Stimulated activated CD4-positive, alpha-beta T cell treated with anti-CD3 and anti-CD28 coated beads, Interleukin-15, amount 100 ng/mL, for 24 hours (primary cell): ENCODE measurements at places on chromosomes 13 and 19.

DNA sequence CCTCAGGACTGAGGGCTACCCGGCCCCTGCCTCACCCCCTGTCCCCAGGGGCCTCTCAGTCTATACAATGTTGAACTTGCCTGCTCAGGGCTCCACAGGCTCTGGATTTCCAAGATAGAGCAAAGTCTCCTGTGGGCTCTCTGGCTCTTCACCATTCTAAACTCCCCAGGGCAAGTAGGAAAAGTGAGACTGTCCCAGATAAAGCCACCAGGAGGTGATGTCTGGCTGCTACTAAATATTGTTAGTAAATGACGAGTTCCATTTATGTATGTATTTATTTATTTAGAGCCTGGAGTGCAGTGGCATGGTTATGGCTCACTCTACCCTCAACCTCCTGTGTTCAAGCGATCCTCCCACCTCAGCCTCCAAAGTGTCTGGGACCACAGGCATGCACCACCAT, 73.6 kb upstream of the SIAH3 start:
- no peak for DNase-seq

GRCh38 chr13:25352230-25352629, 19.5 kb upstream of the ATP8A2 start:
- no peak for DNase-seq

GRCh38 chr13:28394422-28394821, 100.5 kb downstream of the FLT1 start:
- no peak for DNase-seq

DNA sequence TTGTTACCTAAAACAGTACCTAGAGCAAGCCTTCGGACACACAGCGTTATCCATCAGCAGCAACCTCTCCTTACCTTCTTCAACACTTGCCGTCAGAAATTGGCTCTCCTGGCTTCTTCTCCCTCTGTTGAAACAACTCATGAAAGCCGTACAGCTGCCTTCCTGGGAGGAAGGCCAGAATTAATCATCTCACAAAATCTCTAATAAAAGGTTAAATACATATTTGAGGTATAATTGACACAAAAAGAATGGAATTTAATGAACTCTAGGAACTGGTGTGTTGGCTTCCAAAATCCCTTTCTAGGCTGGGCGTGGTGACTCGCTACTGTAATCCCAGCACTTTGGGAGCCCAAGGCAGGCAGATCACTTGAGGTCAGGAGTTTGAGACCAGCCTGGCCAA, 37.3 kb upstream of the GTF2F2 start:
- DNase-seq = no peak

DNA sequence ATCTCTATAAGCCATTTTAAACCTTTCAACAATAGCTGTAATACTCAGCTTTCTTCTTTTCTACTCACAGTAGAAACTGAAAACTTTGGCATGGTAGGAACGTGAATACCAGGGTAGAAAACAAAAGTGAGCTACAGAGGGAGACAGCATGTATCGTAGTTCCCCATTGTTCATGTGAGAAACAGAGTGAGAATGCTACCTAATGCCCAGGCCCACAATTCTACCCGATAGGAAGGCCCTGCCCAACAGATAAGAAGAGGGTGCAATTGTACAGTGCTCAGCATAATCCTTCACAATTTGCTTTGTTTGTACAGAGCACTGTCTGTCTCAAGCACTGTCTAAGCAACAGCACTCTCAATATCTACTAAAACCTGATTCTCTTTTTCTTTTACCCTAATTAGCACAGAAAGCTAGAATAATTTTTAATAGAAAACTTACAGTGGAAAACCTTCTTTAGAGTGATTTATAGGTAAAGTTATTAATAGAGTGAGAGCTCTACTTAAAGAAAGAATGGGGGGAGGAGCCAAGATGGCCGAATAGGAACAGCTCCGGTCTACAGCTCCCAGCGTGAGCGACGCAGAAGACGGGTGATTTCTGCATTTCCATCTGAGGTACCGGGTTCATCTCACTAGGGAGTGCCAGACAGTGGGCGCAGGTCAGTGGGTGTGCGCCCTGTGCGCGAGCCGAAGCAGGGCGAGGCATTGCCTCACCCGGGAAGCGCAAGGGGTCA, 322.3 kb downstream of the EFNB2 start:
- no peak for DNase-seq

- DNase-seq = no peak
These were observed 2676.6 kb downstream of the PCDH9 start for GRCh38 chr13:64553411-64554129.

- no peak for DNase-seq
These were observed 11.1 kb upstream of the CYP2A7 start for GRCh38 chr19:40893112-40893511.

- DNase-seq = no peak
These were observed 321.9 kb downstream of the FOXO1 start for GRCh38 chr13:40344270-40345148.

GRCh38 chr13:109779074-109779473, 7.3 kb downstream of the IRS2 start:
- peak; percentile 54 for DNase-seq

DNA sequence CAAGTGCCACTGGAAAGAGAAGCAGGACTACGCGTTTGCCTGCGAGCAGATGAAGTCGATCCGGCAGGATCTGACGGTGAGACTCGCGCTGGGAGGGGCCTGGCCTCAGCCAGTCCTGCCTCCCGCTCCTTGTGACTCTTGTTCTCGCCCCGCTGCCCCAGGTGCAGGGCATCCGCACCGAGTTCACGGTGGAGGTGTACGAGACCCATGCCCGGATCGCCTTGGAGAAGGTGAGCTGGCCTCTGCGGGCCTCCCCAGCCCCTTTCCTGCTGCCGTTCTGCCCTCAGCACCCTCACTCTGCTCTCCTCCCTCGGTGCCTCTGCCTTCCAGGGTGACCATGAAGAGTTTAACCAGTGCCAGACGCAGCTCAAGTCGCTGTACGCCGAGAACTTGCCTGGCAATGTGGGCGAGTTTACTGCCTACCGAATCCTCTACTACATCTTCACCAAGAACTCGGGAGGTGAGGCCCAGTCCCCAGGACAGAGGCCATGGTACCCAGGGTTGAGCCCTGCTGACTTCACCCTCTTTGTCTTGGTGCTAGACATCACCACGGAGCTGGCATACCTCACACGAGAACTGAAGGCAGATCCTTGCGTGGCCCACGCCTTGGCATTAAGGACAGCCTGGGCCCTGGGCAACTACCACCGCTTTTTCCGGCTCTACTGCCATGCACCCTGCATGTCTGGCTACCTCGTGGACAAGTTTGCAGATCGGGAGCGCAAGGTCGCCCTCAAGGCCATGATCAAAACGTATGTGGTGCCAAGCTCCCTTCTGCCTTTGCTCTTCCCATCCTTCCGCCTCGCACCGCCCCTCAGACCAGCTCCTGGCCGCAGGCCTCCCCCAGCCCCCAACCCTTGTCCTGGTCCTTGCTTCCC, 5.6 kb downstream of the LENG9 start:
- DNase-seq = no peak

GRCh38 chr13:82011355-82011754, 1670.4 kb upstream of the SPRY2 start:
- DNase-seq = no peak
